ENCODE measurements at places on chromosomes 5 and 9.
A peak's percentile ranks its signal among the peaks of the same experiment; 100 is the strongest.

DNA sequence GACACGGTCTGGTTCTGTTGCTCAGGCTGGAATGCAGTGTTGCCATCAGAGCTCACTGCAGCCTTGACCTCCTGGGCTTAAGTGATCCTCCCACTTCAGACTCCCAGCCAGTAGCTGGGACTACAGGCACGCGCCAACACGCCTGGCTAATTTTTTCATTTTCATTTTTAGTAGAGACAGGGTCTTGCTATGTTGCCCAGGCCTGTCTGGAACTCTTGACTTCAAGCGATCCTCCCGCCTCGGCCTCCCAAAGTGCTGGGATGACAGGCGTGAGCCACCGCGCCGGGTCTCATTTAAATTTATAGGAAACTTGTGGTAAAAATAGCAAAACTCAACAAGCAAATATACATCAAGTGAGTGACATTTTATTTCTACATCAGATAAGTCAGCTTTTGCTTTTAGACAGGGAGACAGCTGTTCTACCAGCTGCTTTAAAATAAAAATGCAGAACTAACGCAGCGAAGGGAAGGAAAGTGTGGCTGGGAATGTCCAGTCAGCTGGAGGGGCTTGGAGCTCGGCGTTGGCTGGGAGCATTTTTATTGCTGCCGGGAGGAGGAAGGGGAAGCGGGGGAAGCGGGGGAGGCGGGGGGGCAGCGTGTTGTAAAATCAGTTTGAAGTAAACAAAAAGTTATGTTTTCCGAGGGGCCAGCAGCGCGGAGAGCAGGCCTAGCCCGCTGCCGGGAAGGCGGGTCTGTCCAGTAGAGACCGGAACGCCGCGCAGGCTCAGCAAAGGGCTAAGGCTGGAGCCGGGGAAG, 707 bp upstream of the ZFYVE16 start:
- DNase-seq = no peak

GRCh38 chr9:6924988-6925563, 167.3 kb downstream of the KDM4C start:
- no peak for DNase-seq

GRCh38 chr5:62395210-62395950, 8.3 kb downstream of the DIMT1 start:
- no peak for DNase-seq

GRCh38 chr9:82539146-82539545, 523.8 kb downstream of the RASEF start:
- DNase-seq = no peak

GRCh38 chr5:36202521-36202961, 39.2 kb downstream of the NADK2 start:
- peak; percentile 56 for DNase-seq

GRCh38 chr9:272251-273213, 57.9 kb downstream of the DOCK8 start:
- no peak for DNase-seq

DNA sequence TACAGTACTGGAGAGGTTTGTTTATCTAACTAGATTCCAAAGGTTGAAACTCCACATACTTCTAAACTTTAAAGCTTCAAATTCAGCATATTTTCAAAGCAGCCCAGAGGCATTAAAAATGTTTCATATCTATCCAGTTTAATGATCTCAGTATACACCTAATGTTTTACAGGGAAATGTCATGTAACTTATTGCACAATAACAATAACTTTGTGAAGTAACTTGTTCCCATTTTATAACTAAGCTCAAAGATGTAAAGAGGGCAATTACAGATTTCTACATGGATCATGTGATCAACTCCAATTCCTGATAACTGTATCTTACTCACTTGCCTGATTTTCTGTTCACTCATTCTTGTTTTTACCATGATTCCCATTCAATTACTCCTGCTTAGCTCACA, 610.0 kb downstream of the TAF11L14 start:
- DNase-seq = no peak

Measured in fibroblast of the aortic adventitia (primary cell).